NB4 (cell line): ENCODE measurements at places on chromosomes 2 and 18.

DNA sequence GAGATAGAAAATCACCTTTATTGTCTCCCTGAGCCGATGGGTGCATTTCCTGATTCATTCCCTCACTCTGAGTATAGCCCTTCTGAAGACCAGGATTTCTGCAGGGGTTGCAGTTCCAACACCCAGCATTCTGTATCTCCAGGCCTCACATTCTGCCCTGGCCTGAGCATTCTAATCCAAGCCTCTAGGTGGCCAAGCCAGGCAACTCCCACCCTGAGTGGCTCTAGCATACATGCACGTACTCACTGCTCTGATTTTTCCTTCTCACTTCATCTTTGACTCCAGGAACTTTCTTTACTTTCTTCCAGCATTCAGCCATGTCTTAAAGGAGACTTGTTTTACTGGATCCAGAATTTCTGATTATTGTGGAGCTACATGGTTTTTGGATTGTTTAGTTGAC lies 100.7 kb upstream of the STK39 start:
- DNase-seq = peak; percentile 50

GRCh38 chr2:129733041-129733440 lies 246.4 kb upstream of the RAB6C start:
- DNase-seq = no peak

DNA sequence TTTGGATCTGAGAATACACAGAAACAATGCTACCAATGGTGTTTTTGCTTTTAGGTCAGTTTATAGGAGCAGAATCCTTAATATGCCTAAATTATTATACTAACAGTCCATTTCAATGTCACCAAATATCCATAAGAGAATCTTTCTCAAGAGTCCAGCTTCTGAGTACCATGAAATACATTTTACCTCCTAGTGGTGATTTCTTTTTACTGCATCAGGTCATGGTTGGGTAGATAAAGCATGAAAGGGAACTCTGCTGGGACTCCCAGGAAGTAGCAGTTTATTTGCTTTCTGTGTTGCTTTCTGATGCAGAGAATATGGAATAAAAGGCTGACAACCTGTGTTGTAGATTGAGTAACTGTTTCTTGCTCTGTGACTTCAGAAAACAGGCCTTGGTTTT lies 115.6 kb downstream of the PPP1R1C start:
- DNase-seq = peak; percentile 10

- DNase-seq = no peak
Observed at GRCh38 chr2:199370150-199370780, 87.5 kb downstream of the SATB2 start.

DNA sequence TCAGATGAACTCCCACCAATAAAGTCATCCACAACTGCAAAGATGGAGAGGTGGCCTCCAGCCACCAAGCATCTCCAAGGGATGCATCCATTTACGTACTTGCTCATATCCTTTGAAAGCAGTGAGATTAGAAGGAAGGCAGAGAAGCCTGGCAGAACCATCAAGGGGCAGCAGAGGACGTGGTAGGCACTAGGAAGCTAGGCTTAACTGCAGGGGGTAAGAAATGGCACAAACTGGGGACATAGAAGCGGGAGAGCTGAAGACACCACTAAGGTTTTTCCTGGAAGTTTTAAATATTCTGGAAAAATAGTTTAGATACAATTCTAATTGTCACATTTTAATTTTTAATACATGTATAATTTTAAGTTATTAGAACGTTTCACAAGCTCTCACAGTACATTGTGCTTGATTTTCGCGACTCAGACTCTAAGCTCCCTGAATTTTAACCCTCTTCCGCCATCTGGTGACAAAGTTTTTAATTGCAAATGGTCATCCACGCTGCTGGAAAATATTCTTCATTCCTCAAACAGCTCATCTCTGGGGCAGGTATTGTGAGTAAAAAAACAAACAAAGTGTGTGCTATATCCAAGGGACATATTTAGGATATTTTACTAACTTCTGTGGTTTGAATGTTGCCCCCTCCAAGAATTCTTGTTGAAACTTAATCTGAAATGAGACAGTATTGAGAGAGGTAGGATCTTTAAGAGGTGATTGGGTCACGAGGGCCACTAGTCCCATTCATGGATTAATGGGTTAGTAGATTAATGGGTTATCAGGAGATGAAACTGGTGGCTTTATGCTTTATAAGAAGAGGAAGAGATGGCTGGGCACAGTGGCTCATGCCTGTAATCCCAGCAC lies 1.6 kb upstream of the PSTPIP2 start:
- DNase-seq = peak; percentile 66

GRCh38 chr2:228763379-228763981 lies 507.6 kb downstream of the PID1 start:
- DNase-seq = no peak

- DNase-seq = no peak
Observed at GRCh38 chr2:10471046-10471571, 23.0 kb upstream of the ODC1 start.

GRCh38 chr18:54713386-54713785 lies 114.9 kb upstream of the RAB27B start:
- no peak for DNase-seq

DNA sequence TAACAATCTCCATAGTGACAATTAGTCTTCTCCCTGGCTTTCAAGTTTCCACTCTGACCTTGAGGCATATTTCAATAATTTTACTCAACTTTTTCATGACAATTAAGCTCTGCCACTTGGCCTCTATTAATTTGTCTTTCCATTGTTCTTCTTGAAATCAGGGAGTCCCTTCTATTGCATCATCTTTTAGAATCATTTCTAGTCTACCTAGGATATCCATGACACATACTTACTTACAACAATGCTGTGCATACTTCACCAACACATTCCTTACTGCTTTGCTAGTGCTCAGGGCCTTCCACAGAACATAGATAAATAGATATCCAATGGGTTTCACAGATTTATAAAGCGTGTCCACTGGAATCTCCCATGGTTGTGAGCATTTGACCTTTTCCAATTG lies 331.5 kb upstream of the LRP1B start:
- no peak for DNase-seq

DNA sequence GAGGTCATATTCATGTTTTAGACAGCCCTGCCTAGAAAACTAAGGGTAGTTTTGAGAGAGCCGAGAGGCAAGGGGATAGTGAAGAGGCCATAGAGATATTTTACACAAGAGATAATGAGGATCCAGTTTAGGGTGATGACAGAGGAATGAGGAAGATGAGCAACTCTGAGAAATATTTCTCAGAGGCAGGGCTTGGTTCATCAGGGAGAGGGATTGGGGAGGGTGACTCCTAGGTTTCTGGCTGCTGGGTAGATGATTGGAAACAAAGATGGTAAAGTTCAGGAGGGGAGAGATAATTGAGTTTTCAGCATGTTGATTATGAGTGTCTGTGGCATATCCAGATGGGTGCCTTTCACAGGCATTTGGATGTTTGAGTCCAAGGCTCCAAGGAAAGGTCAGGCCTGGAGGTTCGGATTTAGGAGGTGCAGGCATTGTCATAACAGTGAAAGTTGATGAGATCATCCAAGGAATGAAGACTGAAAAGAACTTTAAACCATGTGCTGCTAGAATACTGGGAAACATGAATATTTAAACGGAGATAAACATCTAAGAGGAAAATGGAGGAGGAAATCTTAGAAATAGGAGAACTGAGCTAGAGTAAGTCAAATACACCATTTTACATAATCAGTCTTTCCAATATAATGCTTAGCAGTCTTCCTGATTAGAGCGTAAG lies 7.4 kb downstream of the MYL12B start:
- DNase-seq = no peak

- DNase-seq = peak; percentile 88
Observed at GRCh38 chr2:172962824-172963223, 112.8 kb upstream of the MAP3K20 start.

- no peak for DNase-seq
Observed at GRCh38 chr2:158729451-158729850, 65.7 kb upstream of the DAPL1 start.

DNA sequence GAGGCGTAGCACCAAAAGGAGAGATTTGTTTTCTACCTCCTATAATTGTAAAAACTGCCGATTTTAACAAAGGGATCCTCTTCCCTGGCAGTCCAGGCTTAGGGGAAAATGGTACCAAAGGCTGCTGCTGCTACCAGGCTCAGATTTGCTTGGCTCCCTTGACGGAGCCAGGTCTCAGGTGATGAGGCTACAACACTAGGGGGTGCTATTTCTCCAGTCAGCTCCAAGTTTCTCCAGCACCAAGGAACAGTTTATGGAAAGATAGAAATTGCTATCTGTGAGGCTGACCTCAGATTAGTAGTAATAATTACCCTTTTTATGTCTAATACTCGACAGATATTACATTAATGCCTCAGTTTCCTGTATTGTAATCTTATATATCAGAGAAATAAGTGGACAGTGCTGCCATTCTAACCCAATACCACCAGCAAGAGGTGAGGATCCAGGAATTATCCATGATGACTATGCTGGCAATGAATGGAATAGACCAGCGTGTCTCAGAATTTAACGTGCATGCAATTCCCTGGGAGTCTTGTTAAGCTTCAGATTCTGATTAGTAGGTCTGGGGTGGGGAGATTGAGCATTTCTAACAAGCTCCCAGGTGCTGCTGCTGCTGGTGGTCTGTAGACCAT lies 111.3 kb downstream of the ESCO1 start:
- DNase-seq = peak; percentile 72

- no peak for DNase-seq
Observed at GRCh38 chr2:7191932-7192331, 274.7 kb downstream of the RNF144A start.

DNA sequence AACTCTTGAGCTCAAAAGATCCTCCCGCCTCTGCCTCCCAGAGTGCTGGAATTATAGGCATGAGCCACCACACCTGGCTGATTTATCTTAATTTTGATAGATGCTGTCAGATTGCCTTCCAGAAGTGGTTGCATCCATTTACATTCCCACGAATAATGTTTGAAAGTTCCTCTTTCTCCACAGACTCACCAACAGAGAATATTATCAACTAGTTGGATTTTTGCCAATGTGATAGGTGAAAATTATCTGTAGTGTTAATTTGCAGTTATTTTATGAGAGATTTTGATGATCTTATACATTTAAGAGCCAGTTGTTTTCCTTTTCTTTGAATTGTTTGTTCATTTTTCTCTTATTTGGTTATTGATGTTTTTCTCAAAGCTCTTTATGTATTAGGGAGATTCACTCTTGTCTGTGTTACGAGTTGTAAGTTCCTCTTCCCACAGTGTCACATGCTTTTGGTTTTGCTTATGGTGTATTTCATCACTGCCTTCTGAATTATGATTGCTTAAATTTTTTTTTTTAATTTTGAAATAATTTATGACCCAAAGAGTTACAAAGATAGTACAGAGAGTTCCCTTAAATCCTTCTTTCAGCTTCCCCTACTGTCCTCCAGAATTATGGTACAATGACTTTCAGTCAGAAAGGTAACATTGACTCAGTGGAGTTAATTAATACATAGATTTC lies 20.7 kb upstream of the NT5DC4 start:
- DNase-seq = peak; percentile 83

DNA sequence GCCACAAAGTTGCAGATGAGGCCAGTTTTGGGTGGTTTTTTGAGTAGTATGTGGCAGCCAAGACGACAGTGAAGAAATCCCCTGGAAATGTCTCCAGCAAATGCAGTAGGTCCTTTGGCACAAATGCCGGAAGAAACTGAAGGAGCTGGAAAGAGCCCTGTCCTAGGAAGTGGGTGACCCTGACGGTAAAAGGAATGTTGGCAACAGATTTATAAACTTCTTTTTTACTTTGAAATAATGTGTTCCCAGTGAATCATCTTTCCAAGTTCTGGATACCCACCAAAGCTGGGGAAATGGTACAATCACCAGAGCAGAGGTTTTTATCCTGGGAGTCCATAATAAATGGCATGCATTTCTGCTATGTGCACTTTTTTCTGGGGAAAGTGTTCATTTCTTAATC lies 112.9 kb downstream of the CSRNP3 start:
- DNase-seq = no peak

- no peak for DNase-seq
Observed at GRCh38 chr2:188622601-188623260, 331.1 kb downstream of the GULP1 start.
